GM13977 (cell line): ENCODE measurements at places on chromosomes 3 and 15.

DNA sequence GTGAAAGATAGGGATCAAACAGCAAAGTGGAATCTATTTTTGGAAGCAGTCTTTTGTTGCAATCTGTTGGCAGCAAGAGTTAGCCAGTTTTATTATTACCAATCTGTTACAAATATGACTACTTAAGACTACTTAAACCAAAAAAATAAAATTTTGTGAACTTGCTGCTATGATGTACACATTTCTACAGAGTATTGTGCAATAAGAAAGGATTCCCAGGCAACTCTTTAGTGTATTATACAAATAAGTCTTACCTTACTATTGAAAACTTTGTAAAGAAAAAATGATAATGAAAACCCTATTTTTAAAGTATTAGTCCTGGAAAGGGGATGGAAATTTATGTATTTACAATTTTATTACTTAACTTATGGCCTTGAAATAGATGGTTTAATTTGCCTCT, 44.7 kb downstream of the CADM2 start:
- DNase-seq: no peak

DNA sequence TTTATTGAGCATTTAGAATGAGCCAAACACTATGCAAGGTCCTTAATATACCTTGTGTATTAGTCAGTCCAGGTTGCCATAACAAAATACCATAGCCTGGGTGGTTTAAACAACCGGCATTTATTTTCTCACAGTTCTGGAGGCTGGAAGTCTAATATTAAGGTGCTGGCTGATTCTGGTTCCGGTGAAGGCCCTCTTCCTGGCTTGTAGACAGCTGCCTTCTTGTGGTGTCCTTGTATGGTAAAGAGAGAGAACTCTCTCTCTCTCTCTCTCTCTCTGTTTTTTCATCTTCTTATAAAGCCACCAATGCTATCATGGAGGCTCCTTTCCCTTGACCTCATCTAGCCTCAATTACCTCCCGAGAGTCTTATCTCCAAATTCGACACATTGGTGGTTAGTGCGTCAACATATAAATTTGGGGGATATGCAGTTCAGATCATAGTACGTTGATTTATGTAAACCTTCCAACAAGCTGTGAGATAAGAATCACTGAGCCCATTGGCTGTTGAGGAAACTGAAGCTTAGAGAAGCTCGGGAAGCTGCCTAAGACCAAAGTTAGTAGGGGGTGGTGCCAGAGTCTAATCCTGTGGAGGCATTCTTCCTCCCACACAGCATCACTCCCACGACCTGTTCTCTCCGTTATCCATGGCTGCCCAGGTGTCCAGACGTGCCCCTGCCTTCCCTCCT, 298.0 kb upstream of the PROK2 start:
- DNase-seq: no peak

GRCh38 chr15:89672221-89673164, 6.7 kb downstream of the PLIN1 start:
- no peak for DNase-seq

DNA sequence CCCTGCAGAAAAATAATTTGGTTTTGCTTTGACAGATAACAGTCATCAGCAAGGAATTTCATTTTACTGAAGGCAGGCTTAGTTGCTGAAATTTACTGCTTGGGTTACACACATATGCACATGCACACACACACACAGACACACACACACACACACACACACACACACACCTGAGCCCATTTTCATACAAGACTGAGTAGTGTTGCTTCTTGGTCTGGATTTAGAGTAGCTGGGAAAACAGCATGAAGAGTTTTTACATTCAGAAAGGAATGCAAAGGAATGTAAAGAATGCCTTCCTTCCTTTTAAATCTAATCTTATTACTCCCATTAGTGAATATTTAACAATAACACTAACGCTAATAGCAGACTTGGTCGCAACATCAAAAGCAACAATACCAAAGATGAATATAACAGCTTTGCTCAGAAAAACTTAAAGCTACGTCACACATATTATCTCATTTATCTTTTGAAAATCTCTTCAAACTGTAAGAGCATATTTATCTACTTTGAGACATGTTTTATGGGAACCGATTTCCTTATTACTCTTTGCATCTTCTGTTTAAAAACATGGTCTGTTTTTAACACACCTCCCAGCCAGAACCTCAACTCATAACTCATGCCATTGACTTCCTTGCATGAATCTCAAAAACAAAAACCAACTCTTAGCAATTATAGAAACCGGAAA, 32.5 kb downstream of the RFTN1 start:
- no peak for DNase-seq

GRCh38 chr3:107978131-107979055, 112.4 kb downstream of the CD47 start:
- DNase-seq: no peak

DNA sequence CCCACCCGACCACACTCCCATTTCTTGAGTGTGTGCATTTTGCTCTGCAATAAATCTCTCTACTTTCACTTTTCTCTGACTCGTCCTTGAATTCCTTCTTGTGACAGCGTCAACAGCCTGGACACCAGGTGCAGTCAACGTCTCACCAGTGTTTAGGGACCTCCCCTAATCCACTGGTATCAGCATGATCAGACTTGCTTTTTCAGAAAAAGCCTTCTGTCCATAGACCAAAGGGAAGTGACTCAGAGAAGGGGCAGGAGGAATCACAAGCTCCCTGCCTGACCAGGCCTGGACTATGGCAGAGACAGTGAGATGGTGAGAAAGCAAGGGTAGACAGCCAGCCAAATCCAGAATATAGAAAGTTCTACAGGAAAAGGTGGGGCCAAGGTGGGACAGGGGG, 15.5 kb downstream of the CCR5 start:
- no peak for DNase-seq

DNA sequence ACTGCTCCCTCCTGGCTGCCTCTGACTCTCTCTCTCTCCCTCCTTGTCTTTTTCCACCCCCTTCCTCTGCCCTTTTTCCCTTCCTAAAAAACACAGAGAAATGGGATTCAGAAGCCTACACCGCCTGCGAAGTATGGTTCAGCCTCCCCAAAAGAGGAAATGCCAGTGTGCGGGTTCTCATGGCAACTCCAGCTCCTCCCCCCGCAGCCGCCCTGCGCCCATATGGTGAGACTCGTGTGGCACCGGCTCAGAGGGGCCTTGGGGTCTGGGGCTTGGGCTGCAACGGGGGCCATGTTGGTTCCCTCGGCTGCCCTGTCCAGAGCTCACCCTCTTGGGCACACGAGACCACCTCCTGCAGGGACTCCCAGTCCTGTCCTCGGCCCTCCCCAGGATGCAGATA, 23.6 kb upstream of the LINGO1 start:
- DNase-seq: no peak

- no peak for DNase-seq
Measured at GRCh38 chr3:29695201-29695600, 414.3 kb downstream of the RBMS3 start.

DNA sequence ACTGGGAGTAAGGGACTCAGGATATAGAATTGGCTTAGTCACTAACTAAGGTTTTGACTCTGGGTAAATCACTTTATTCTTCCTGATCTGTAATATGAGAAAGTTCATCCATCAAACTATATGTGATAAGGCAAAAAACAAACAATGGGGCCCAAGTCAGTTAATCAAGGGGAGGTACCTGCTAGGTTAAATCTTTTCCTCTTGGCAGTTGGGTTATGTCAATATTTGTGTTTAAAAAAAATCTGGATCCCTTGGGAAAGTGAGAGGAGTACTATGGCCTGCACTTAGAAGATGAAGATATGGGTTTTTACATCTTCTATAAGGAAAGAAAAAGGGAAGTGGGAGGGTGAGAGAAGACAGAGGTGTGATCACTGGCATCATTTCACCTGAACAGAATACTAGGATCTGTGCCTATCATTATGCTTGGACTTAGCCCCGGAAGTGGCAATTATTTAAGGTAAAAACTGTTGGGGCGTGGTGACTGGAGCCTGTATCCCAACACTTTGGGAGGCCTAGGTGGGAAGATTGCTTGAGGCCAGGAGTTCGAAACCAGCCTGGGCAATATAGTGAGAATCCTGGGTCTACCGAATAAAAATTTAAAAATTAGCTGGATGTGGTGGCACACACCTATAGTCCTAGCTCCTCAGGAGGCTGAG, 2.8 kb upstream of the SLC28A2 start:
- DNase-seq: no peak

DNA sequence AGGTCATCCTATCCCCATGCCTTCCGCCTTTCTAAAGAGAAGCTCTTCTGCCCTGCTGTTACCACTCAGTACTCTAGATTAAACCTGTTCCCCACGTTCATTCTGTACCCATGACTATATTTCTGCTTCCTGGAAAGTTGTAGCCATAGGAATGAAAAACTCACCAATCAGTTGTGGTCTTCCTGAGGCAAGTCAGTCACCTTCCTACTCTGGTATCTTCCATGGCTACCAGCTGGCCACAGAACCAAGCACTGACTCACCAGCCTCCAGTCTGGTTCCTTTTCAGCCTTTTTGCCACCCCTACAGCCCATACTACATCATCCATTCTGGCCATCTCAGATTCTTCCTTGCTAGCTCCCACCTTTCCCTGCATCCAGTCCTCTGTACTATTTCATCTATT, 46.4 kb downstream of the TMEM44 start:
- no peak for DNase-seq
